ENCODE measurements at places on chromosomes 16 and 17.

- peak; percentile 33 for DNase-seq
Measured at GRCh38 chr17:13311306-13311705, 290.4 kb downstream of the HS3ST3A1 start.

DNA sequence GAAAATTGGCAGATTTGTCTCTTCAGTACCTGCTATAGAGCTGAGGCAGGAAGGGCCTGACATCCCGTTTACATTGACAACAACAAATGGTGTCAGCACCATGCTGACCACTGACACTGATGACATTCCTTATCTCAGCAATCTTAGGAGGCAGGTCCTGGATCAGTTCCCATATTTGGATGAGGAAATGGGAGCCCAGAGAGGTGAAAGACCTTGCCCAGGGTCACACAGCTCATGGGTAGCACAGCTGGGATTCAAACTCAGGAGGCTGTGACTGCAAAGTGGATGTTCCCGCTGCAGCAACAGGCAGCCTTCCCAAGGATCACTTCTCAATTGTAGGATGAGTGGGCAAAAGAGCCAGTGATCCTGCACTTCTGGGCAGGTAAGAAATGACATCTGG, 30.5 kb upstream of the CACNG4 start:
- DNase-seq: no peak

- no peak for DNase-seq
Measured at GRCh38 chr16:65617421-65617820, 495.6 kb upstream of the CDH11 start.

- no peak for DNase-seq
Measured at GRCh38 chr17:41184480-41184961, at the start of gene KRTAP4-1. TSS of gene KRTAP4-1 (minus strand) at chr17:41184911. CDS start at chr17:41184854, 57 bp downstream.

- DNase-seq: peak; percentile 48
Measured at GRCh38 chr17:3944485-3945388, 19.5 kb downstream of the ATP2A3 start.

DNA sequence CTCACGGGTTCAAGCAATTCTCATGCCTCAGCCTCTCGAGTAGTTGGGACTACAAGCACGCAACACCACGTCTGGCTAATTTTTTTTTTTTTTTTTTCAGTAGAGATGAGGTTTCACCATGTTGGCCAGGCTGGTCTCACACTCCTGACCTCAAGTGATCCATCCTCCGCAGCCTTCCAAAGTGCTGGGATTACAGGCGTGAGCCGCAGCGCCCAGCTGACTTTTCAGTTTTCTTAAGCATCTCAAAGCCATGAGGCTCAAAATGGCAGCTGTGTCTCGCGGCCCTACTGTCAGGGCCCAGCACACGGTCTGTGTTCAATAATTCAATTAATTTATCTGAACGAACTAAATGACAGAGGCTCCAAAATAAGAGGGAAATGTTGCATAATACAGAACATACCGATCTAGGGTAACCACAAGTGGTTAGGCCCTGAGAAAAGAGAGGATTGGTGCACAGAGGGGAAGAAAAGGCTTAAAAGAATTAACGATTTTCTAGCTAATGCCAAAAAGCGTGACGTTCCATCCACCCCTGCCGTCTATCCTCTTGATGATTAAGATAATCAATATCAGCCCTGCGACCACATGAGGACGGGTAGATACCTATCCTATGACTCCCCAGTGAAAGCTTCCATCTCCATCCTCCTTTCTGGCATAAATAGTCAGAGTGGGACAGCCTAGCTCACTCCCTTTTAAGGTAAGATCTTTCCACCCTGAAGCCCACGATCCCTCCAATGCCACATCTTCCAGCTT, 136.9 kb downstream of the SLC39A11 start:
- DNase-seq: no peak

DNA sequence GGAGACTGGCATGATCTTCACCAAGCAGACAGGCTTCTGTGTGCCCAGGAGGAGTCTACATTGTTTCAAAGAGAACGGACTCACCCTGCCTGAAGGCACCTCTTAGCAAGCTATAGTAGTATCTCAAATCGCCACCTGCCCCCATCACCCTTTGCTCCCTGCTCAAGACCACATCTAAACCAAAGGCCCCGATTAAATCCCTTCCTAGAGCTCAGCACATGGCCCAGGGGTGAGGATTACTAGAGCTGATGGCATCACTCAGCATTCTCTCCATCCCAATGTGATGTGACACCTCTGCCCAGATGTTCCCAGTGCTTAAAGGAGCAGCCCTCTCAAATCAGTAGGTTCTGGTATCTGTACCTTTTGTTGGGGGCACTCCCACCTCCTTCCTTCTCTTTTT, 8.0 kb upstream of the CDC42EP4 start:
- no peak for DNase-seq

GRCh38 chr17:70752966-70753467, 583.7 kb downstream of the KCNJ2 start:
- DNase-seq: no peak

- DNase-seq: no peak
Measured at GRCh38 chr16:76819226-76819916, 371.6 kb upstream of the MON1B start.

DNA sequence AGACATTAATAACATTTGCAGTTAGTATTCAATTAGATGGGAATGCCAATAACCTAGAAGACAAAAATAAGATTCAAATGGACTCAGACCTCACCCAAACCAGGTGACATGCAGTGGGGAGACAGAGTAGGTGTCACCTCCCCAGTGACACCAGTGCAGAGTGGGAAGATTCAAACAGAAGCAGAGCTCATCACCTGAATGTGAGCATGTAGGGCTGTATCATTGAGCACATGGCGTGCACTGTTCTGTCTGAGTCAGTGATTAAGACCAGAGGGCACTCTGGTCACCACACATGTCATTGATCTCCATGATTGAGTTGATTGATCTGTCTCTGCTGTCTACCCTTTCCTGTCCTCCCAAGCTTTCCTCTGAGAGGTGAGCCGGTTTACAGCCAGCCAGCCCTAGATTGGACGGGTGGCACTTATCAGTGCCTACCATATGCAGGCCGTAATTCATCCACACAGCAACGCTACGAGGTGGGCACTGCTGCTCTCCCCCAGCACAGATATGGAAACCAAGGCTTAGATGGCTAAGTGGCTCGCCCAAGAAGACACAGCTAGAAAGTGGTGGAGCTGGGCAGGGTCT, 34.0 kb downstream of the RHBDL3 start:
- DNase-seq: no peak

DNA sequence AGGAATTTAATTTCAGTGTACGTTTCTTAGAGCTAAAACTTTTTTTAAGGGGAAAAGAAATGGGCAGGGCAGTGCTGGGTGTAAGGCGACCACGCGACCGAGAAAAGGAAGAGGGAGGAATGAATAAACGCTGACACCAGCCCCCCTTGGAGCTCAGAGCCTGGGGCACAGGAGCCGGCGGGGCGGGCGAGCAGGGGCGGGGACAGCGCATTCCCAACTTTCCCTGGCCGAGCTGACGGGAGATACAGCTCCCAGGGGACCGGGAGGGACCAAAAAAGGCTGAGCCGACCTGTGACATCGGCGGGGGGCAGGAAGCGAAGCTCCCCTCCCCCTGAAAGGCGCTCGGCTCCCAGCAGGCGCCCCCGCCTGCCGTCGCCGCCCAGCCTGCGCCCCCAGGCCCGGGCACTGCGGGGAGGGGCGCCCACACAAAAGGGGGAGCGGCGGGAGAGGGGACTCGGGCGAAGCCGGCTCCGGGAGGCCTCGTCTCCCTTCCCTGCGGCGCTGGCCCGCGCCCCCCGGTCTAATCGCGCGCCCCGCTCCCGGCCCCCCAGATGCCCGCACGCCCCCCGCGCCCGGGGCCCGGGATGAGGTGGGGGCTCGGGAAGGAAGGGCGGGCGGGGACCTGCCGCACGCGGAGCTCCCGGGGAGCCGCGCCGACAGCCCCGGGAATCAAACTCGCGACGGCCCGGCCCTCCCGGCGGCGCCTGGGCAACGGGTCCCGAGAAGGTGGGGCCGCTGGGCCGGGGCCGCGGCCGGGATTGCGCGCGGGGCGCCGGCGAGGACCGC, 622 bp downstream of the CUEDC1 start:
- DNase-seq: peak; percentile 55

DNA sequence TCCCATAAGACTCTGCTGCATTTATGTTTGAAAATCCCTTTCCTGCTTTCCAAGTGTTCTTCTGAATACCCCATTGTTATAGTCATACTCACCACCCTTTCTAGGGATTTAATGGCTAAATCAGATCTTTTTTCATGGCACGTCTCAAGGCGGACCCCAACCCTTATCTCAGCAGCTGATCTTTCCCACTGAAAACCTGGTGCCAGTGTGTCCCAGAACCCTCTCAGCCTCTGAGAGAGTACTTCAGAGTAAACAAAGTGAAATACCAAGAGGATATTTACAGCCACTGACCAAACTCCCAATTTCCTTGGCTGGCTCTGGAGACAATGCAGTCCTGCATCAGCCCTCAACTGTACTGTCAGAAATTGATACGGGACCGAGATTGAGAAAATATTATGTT, 101.7 kb downstream of the TMEM100 start:
- no peak for DNase-seq

- DNase-seq: no peak
Measured at GRCh38 chr16:64545768-64546167, 576.1 kb downstream of the CDH11 start.

GRCh38 chr16:51048544-51048943, 102.5 kb downstream of the SALL1 start:
- DNase-seq: no peak

- DNase-seq: peak; percentile 95
Measured at GRCh38 chr16:57194512-57194911, 8.4 kb downstream of the RSPRY1 start.

DNA sequence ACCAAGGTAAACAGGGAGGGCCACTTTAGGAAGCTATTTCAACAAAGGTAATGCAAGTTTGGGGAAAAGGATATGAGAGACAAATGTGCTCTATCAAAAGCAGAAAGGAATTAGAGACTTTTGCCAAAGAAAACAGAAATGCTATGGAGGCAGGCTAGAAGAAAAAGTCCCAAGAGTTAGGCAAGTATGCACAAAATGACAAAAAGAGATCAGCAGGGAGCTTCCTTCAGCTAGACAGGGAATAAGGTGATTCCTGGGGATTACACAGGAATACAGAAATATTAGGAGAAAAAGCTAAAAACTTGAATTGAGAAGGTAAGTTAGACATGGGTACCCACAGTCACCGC, 2.4 kb downstream of the FXR2 start:
- no peak for DNase-seq

GRCh38 chr17:64126918-64127317, 3.0 kb downstream of the ERN1 start:
- DNase-seq: no peak

DNA sequence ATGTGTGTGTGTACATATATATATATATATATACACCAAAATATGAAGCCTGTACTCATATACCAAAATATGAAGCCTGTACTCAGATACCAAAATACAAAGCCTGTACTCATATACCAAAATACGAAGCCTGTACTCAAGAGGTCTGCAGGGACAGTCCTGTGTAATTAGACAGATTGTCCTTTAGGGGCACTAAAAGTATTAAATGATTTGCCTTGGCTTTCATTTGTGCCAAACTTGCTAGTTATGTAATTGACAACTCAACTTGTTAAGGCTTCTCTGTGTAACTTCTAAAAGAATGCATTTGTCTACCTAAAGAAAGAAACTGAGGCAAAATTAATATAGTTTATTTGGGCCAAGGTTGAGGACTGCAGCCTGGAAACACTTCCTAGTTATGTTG, 30.8 kb upstream of the DHX40 start:
- DNase-seq: no peak

All from astrocyte of the spinal cord (primary cell).